ENCODE measurements at places on chromosomes 13 and 19.

DNA sequence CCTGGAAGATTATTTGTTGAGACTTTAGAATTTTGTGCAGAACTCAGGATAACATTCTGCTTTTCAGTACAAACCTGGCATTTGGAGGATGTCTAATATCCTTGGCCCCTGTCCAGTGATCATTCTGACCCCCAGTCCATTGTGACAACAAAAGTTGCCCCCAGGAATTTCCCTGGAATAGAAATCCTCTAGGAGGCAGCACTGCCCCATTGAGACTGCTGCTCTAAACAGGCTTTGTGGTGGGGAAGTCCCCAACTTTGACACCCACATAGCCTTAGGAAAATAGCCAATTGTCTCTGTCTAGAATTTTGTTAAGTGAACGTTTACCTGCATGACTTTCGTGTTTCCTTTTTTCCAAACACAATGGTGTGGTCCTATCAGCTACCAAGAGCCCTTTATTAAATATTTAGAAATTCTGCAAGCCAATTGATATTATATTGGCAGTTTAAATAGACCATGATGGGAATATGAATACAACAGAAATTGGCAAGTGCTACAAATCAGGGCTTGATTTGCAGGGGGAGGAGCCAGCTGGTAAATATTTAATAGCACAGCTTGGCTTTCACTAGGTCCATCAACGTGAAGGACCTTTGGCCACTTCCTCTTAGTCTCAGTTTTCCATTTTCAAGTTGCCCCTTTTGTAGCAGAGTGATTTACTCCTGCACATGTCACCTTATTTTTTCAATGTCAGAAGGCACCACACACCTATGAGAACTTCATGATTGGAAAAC, 451.7 kb downstream of the EFNB2 start:
- DNase-seq, result peak; percentile 1

GRCh38 chr19:38870612-38871011, 7.5 kb downstream of the RINL start:
- no peak for DNase-seq

DNA sequence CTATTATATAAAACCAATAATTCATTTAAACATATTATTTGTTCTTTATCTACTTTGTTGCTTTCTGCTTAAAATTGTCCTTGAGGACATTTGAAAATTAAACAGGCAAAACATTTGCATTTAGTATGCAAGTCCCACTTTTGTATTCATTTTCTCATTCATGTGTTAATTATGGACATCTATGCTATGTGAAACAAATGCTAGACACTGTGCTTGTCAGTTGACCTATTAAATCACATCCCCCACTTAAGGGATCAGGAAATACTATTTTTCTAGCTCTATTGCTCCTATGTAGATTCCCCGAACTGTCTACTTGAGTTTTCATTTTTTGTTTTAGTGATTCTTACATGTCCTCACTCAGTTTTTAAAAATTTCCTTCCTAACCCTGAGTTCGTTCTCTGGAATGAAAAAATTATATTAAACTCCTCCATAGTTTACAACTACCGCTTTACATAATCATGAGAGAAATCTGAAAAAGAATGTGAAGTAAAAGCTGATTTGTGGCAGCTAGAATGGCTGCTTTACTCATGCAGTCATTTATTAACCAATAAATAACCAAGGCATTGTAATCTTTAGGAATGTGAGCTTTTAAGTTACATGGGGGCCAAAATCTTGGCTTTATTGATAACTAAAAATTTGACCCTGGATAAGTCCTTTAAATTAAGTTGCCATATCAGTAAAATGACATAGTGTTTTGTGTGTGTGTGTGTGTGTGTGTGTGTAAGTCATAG, 188.5 kb downstream of the LIG4 start:
- DNase-seq, result no peak

GRCh38 chr13:45683701-45684100, 18.4 kb upstream of the CBY2 start:
- DNase-seq, result no peak

Data from SW 1271 (cell line).